ENCODE measurements at places on chromosomes 6 and 20.

GRCh38 chr6:9961646-9962045 is 453.2 kb downstream of the TFAP2A start:
- no peak for DNase-seq

DNA sequence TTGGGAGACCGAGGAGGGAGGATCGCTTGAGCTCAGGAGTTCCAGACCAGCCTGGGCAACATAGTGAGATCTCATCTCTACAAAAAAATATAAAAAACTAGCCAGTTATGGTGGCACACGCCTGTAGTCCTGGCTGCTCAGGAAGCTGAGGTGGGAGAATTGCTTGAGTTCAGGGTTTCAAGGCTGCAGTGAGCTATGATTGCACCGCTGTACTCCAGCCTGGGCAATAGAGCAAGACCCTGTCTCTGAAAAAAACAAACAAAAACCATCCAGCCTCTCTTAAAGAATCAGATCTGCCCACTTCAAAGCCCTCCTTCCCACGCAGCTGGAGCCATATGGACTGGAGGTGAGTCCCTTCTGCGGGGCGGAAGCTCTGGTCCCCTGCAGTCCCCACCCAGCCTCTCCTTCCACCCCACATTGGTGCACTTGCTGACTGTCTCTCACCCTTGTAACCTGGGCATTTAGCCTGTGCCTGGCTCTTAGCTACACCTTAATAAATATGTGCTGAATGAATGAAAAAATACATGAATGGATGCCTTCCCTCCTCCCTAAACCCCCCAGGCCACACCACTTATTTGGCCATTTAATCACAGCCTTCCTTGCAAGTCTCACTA is 7.2 kb upstream of the PARD6B start:
- peak; percentile 25 for DNase-seq

GRCh38 chr20:14444106-14444505 is 106.7 kb upstream of the FLRT3 start:
- no peak for DNase-seq

GRCh38 chr20:6122873-6123648 is at the start of gene FERMT1:
Gene FERMT1 (minus strand): TSS chr20:6123030. CDS start chr20:6119554, 3,476 bp downstream.
- DNase-seq: no peak

DNA sequence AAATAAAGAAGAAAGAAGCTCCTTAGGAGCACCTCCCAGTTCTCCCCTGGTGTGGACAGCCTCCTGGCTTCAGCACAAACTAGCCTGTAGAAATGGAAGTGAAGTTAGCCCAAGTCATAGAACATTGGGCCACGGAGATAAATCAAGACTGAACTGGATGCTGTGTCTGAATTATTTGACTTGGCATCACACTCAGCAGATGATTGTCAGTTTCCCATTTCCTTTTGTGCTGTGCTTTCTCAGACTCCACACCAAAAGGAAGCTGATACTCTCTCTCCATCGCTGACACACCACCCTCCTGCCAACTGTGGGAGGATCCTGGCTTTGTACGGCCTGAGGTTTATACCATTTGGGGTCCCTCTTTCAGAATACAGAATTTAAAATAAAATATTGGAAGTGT is 209.8 kb downstream of the TFAP2A start:
- DNase-seq: no peak

- no peak for DNase-seq
These were observed 62.6 kb downstream of the BANF2 start for GRCh38 chr20:17762243-17762872.

DNA sequence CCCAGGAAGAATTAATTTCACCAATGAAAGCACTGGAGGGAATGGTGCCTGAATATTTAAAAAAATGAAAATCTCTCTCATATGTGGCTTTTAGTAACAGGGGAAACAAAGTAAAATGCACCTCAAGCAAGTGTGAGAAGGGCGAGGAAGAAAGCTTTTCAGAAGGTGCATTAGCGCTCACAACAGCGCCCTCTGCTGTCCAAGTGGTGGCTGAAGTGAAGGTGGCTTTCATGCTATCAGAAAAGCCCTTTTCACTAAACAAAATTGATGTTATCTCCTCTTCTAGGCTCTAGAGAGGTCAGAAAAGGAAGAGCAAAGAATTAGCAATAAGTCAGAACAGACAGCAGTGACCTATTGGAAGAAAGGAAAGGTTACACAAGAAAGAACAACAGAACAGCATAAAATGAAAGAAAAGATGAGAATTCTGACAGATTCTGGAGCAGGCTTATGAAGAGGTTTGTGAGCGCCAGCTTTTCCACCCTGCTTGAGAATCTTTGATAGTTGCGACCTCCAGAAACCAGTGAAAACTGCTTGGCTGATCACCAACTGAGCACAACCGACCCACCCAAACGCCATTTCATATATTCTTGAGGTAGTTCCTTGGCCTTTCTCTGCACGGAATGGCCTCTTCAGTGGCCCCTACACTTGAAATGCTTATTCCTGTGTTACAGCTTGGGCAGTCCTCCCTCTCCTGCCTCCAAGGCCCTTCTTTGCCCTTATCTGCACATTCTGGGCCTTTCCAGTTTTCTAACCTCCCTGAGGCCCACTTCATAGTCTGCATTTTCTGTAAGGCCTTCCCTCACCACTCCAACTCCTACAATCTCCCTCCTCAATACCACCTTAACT is 45.3 kb downstream of the SMLR1 start:
- DNase-seq: peak; percentile 90

DNA sequence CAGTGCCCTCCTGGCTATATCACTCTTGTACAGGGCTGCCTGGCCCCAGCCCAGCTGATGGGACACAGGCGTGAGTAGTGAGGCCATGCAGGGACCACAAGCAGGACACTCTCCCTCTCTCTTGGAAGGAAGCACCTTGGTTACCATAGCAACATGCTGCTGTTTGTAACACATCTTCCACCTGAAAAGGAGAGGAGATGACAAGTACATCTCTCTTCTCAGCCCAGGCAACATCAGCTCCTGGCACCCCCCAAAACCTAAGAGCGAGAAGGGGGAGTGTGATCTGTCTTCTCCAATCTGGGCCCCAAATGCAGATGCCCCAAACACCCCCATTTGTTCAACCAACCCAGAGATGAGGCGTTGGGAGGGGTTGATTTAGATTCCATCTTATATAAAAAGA is 49.9 kb downstream of the KCNB1 start:
- peak; percentile 40 for DNase-seq

DNA sequence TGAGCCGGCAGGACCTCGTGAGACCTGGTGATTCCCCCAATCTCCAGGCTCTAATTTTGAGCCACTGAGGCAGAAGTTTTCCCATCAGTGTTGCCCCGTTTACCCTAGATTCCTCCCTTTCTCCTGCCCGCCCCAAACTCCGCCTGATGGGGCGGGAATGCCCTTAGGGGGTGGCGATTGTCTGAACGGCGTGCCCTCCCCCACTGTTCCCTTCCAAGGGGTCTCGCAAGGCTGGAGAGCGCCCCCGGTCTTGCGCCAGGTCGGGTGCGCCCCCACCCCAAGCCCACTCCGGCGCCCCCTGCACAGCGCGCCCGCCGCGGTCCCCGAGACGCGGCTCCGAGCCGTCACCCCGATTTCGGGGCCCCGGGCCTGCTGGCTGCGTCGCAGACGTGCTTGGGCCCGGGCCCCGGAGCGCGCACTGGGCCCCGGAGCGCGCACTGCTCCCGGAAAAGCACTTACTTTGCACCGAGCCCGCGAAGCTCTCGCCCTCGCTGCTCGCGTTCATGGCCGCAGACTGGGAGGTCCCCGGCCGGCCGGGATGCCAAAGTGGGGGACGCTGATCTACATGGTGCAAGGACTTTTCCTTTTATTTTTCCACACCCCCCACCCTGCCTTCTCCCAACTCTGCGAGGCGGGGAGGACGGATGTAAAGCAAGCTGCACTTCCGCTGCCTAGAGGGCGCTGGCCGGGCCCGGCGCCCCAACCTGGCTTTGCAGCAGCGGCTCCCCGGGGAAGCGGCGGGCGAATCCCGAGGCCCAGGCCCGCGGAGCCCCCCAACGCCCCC is at the start of gene ZFP64:
Gene ZFP64, minus strand, starts transcription at position 648 of the 784 bp plus-strand sequence. Its CDS starts 143 bp downstream, at position 505.
- peak; percentile 92 for DNase-seq

- peak; percentile 3 for DNase-seq
These were observed 444.9 kb upstream of the SULF2 start for GRCh38 chr20:48230216-48230615.

GRCh38 chr6:27809067-27809938 is 102.9 kb downstream of the OR2B2 start:
- no peak for DNase-seq

- no peak for DNase-seq
These were observed 63.6 kb upstream of the SIRPA start for GRCh38 chr20:1831606-1832005.

DNA sequence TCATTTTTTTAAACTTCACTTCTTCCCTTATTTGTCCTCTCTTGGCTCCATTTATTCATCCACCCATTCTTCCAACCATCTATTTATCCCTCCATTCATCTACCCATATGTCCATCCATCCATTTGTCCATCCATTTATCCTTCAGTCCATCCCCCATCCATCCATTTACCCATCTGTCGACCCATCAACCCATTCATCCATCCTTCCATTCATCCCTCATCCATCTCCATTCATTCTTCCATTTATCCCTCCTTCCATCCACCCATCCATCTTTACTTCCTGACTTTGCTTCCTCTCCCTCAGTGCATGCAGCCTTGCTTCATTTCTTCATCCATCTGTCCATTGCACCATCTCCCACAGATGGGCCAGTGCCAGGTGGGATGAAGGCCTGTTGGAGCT is 1.8 kb downstream of the CST11 start:
- DNase-seq: no peak

GRCh38 chr6:56004426-56004825 is 129.0 kb upstream of the BMP5 start:
- DNase-seq: no peak

GRCh38 chr6:164124986-164125385 is 710.5 kb downstream of the QKI start:
- DNase-seq: no peak

DNA sequence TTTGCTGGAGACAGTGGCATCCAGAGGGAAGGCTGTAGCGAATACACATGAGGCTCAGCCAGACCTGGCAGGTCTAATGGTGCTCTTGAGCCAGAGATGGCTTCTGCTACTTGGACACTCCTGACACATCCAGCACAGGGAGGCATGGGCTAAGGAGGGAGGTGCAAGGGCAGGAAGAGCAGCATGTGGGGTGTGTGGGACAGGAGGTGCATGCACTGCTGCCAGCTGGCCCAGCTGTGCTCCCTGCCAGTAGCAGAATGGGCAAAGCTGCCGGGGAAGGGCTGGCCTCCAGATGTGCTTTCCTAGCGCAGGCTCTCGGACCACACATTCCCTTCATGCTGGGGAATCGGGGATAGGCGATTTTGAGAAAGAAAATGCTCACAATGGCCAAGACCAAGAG is 309.2 kb downstream of the CDC5L start:
- DNase-seq: no peak

- DNase-seq: no peak
These were observed 220.4 kb upstream of the ZNF217 start for GRCh38 chr20:53814060-53814459.

DNA sequence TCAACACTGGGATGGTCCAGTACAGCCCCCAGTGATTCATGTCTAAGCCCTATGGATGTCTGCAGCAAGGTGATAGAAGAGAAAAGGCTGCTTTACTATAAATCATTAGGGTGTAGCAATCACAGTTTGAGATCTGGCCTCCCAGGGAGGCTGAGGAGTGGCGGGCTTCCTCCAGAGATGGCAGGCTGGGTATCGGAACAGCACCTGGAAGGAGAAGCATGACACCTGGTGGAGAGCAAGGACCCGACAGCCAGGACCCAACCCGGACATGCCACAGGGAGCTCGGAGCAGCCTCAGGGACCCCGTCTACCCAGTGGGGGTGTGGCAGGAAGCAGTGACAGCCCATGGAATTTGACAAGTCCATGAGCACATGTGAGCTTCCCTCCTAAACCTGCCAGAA is 114.8 kb upstream of the CD93 start:
- no peak for DNase-seq

- DNase-seq: no peak
These were observed 4.8 kb upstream of the SRSF12 start for GRCh38 chr6:89122625-89123024.

- DNase-seq: no peak
These were observed 14.3 kb downstream of the ZNF451 start for GRCh38 chr6:57104336-57104735.

DNA sequence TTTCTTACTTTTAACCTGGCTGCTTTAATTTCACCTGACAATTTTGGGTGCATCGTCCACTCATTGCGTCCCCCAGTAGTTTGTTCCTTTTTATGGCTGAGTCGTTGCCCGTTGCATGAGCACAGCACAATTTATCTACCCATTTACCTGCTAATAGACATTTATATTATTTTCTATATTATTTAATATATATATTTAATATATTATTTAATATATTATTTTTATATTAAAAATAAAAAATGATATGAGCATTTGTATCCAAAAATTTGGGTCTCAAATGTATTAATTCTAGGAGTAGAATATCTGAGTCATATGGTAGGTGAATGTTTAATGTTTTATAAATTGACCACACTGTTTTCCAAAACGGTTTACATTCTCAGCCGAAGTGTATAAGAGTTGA is 300.2 kb downstream of the THBS2 start:
- no peak for DNase-seq

GRCh38 chr6:100186552-100186951 is 192.5 kb upstream of the MCHR2 start:
- DNase-seq: no peak

- peak; percentile 74 for DNase-seq
These were observed 51.5 kb downstream of the DSTN start for GRCh38 chr20:17621229-17621968.

GRCh38 chr20:23629017-23629541 is 8.7 kb downstream of the CST3 start:
- DNase-seq: no peak

DNA sequence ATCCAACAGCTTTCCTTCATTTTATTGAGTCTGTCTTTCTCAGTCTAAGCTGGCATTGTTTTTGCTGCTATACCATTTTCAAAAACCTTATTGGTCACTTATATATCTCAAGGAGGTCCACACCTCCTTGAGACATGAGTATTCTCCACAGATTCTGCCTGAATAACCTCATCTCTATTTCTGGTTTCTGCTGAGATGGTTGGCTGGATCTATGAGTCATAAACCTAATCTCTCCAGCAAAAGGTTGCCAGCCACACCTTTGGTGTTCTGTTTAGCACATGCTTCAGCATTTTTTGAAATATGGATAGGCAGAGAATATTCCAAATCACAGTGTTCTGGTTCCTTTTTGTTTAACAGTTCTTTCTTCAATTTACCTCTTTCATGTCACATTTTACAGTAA is 40.8 kb upstream of the TMEM244 start:
- no peak for DNase-seq

- no peak for DNase-seq
These were observed 30.4 kb downstream of the IBTK start for GRCh38 chr6:82217018-82217586.

Data from posterior vena cava (tissue), 2 donors.